ENCODE measurements at places on chromosomes 4 and X.
A peak's percentile ranks its signal among the peaks of the same experiment; 100 is the strongest.

- no peak for DNase-seq
These were observed 140.5 kb upstream of the NUDT10 start for GRCh38 chrX:51192104-51192503.

DNA sequence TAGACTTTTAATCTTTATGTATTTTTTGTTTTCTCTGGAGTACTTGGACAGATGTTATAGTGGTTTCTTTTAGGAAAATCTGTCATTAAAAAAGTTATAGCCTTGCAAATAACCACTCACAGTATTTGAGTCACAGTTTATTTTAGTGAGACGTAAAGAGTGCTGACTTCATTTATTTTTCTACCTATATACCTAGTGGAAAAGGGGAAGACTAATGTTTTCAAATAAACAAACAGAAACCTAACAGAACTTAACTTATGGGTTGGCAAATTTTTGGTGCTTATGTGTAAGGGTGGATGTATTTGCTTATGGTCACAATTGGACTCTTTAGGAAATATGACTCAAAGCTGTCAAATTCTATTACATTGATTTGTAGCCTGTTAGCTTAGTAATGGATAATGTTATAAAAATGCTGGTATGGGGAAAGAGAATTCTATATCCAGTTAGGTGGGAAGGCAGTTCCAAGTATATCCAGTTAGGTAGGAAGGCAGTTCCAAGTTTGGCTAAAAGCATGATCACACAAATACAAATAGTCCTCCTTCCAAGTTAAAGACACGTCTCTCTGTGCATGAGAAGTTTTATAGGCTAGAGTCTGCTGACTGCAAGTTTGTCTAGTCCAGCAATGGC lies 61.9 kb downstream of the SLC9A6 start:
- DNase-seq, result no peak

DNA sequence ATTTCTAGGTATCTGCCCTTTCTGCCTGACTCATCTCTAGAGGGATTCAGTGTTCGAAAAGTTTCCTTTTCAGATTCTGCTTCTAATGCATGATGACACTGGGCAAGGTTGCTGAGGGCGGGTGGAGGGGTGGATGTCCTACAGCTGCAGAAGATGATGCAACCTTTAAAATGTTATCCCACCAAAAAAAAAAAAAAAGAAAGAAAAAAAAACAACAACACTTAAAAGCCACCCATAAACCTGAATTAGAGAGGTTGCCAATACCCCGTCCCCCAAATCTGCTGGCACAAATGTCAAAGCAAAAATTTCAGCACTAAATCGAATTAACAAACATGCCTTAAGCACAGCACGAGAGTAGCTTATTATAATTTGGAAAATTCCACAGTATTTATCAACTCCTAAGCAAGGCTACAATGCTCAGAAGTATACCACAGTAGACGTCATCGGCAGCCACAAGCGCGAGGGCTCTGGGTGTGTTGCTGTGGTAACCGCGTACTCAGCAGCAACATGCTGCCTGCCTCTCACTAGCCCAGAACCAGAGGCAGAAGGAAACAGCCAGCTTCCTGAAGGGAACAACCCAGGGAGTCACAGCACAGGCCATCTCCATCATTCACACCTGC lies 167.5 kb upstream of the MAP3K15 start:
- DNase-seq, result peak; percentile 63

DNA sequence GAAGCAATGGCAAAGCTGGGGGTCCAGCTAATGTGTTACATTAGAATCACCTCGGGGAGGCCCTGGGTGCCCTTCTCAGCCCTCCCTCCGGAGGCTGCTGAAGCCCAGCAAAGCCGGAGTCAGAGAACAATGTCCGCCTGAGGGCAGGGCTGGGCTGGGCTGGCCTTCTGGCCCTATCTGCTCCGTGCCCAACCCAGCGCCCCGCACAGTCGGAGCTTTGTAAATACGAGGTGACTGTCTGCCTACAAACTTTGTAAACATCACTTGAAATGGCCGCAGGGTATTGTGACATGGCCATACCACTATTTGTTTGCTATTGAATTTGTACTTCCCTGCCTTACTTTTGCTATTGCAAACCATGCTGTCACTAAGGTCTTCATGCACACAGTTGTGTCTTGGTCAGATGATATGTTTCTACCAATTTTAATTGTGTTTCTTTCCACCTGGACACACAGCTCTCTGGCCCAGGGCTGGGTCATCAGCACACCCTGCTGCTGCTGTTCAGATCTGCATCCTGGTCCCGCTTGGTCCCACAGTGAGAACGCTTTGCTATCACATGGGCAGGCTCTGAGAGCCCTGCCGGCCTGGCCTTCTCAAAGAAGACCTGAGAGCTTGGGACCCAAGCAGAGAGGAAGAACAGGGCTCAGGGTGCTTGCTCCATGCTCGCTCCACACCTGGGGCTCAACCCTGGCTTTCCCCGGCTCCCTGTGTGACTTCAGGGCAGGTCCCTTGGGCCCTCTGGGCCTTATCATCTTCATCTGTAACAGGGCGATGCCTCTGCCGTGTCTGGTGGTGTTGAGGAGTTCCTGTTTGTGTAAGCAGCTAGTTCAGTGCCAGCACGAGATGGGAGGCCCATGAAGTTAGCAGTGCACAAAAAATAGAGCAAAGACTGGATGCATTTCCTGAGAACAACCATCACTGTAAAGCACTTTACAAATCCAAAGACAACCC lies 2.3 kb downstream of the S100P start:
- no peak for DNase-seq

GRCh38 chr4:57102050-57102624 lies 8.0 kb downstream of the IGFBP7 start:
- DNase-seq, result peak; percentile 82

DNA sequence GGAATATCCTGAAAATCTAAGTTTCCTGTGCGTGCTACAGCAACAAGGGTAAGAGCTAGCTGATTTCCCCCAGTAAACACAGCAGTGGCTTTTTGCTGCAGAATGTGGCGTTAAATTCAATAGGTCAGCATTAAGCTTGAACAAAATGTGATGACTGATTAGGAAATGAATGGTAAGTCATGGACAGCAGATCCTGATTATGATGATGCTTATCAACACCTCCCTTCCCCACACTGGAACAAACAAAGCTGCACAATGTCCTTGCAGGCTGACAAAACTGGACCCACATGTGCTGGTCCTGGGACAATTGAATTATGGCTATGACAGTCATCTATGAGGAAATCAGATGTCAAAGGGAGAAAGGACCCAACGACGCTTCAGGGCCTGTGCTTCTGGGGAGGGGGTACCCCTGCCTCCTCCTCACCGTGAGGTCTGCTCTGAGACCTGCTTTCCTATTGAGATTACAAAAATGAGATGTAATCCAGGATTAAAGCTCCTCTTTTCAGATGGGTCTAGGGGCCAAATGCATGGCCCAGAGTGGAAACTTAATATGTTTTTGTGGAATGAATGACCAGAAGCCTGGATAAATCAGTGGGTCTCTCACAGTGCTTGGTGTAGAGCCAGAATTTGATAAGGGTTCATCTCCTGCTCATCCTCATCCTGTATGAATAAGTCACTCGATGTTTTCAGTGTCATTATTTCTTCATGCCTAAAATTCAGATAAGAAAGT lies 32.0 kb upstream of the BOD1L1 start:
- DNase-seq, result no peak

- DNase-seq, result no peak
These were observed 109.9 kb upstream of the TBL1X start for GRCh38 chrX:9354918-9355317.
